ENCODE measurements at places on chromosomes 4 and X.

GRCh38 chr4:5018603-5019002, 655 bp downstream of the CYTL1 start:
- no peak for DNase-seq

DNA sequence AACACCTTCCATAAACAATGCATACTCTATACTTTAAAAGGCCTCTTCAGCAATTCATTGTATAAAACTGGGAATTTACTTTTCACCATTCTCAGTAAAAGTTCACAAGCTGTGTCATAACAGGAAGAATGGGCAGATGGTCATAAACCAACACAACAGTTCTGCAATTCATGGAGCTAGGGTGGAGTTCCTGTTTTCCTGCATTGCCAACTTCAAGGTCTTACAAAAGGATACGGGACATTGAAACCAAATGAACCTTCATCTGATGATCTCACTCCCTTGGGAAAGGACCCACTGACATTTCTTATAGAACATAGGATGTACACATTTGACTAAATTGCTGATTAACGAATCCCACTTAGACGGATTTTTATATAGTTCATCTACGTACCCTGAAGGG, 4.1 kb downstream of the KDR start:
- DNase-seq = no peak

GRCh38 chr4:38866973-38867477, 581 bp upstream of the FAM114A1 start:
- no peak for DNase-seq

DNA sequence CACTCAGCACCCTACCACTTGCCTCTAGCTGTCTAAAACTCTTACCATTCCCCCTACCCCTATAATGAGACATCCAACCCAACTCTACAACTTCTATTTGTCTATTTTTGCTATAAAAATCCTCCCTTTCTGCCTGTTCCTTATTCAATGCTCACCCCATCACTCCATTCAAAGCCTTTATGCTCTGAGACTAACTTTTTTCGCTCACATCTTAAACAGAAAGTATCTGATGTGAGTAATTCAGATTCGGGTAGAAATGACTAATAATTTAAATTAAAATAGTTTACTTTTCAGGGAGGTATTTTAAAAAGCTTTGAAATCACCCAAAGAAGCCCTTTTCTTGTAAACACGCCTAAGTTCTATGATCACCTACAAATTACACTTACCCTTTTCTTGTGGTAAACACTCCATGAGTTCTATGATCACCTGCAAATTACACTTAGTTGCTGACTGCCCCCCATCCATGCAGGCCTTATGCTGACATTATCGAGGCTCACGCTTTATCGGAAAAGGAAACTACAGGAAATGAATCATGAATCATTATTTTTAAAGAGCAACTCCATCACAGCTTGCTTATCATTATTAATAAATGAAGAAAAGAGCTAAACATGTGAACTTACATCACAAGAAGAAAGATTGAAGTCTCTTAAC, 168.7 kb upstream of the PPP1R2C start:
- DNase-seq = no peak

DNA sequence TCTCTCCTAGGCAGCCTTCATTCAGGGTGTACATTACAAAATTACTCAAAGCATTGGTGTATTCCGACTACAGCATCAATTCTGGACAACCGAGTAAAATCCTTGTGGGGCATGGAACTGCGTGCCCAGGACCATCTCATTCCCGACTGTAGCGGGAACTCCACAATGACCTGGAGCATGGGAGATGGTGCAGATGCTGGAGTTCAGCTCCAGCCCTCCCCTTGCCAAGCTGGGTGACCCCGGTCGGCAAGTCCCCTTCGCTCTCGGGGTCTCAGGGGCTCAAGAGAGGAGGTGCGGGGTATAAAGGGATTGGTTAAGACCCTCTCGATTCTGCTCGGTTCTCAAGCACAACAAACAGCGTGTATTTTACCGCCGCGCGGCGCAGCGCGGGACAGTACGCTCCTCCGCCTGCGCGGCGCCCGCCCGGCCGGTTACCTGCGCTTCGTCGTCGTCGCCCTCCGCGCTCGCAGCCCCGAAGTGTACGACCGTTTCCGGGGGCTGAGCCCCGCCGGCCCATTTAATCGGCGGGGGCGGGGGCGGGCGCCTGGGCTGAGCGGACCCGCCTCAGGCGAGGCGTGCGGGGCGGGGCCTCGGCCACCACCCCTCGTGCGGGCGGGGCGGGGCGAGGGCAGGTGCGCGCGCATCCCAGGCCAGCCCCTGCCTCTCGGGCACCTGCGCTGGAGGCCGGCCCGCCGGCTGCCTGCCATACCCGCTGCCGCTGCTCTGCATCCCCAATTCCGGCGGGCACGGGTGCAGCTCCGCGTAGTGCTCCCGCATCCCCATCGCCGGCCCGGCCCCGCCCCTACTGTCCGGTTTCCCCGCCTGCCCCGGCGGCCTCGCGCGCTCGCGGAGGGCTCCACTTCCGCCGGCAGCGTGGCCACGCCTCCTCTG, at the start of gene G6PD:
Gene G6PD (minus strand): TSS at position 493 of the 891 bp plus-strand sequence. CDS start 691 bp downstream, outside the sequence.
- peak; percentile 87 for DNase-seq

DNA sequence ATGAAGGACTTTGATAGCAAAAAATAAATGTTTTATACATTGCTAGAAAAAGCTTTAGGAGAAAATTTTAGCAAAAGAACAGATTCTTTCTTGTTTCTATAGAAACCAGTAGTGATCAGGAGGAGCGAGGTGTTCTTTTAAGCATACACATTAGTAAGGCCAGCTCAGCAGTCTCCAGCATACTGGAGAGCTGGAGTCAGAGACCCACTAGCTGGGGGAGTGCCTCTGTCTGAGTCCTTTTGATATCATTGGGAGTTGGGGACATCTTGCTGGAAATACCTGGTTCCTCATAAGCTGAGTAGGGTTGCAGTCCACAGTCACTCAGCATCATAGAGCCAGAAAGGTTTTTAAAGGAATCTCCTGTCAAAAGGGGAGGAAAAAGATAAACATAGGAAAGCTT, 67.4 kb downstream of the AFF2 start:
- DNase-seq = no peak

DNA sequence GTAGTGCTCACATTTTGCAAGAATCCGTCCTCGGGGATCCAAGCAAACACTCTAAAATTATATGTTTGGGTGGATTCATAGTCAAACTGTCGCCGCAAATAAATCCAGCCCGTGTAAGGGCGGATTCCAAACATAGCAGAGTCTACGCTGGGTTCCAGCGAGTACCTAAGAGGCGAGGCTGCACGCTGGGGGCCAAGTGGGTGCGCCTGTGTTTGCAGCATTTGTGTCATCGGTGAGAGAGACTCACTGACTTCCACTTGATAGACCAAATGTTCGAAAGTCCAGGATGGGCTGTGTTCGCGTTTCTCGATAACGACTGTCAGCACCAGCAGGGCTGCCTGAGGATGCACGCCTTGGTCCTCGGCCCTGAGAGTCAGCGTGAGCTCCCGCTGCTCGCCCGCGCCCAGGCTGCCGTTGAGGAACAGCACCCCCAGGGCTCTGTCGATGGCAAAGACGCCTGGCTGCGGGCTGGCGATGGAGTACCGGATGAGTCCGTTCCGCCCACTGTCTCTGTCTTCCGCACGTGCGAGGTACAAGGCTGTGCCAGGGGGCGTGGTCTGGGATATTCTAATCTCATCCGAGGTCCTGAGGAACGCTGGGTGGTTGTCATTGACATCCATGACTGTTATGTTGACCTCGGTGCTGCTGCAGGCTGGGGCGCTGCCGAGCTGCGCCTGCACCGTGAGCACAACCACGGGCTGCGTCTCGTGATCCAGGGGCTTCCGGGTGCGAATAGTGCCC, 158.7 kb downstream of the DCHS2 start:
- no peak for DNase-seq

DNA sequence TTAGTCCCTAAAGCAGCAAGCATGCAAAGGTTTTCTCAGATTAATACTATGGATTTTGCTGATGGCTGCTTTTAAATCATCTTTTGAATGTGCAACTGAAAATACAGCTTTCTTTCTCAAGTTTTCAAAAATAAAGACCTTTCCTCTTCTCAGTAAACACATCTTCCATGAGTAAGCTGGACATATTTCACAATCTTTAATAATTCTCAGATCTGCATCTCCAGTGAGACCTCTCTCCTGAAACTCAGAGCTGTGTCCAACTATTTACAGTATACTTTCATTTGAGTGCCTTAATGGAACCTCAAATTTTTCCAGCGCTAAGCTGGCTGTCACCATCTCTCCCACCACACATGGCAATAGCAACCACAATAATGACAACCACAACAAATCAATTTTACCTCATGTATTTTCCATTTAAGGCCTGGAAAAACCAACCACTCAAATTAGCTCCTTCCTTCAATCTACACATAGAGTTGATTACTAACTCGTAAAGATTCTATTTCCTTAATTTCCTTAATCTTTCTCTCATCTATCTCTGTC, 192.4 kb upstream of the RPL34 start:
- DNase-seq = no peak

DNA sequence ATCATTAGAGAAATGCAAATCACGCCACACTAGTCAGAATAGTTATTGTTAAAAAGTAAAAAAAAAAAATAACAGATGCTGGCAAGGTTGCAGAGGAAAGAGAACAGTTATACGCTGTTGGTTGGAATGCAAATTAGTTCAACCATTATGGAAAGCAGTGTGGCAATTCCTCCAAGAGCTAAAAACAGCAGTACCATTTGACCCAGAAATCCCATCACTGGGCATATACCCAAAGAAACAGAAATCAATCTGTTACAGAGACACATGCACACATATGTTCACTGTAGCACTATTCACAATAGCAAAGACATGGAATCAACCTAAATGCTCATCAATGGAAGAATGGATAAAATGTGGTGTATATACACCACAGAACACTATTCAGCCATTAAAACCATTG, 388.7 kb upstream of the FMR1 start:
- DNase-seq = no peak

DNA sequence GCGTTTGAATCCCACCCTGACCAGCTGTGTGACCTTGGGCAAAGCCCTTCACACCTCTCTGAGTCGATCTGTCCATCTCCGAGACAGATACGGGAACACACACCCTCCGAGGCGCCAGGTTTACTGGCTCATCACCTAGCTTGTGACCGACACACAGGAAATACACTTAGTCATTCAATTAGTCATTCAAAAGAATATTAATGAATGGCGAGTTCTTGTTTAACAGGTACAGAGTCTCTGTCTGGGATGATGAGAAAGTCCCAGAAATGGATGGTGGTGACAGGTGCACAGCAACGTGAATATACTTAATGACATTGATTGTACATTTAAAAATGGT, 80.6 kb downstream of the PPP2R2C start:
- no peak for DNase-seq

DNA sequence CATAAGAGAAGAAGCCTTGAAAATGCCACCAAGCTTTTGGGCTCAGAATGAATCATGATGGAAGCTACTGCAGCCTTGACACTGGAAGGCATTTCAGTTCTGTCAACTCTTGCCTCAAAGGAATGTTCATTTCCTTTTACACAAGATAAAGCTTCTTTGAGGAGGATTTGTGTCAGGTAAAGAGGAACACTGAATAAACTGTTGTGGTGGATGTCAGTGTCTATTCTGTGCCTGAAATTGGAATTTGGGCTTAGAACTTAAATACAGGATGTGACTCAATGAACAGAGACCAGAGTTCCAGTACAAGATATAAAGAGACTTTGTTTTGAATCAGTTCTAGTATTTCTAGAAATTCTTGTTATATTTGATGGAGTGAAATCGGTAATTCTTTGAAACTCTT, 313.2 kb downstream of the PACRGL start:
- no peak for DNase-seq

GRCh38 chr4:6688879-6689505, 4.7 kb upstream of the S100P start:
- DNase-seq = no peak

GRCh38 chrX:124344246-124344645, 2.1 kb upstream of the SH2D1A start:
- DNase-seq = peak; percentile 20

DNA sequence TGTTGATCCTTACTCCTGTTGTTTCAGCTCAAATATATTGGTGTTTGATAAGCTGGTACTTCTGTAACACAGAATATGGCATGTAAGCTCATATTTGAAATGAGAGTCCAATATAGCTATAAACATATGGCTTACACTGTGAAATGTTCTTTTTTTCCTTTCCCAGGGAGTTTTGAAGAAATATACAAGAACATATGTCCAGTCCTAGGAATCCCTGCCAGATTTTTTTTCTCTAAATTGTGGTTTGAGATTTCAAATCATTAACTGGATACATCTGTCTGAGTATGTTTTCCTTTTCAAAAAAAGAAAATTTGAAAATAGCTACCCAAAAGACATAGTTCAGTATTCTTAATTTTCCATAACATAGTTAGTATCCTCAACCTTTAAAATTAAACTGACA, 60.2 kb downstream of the HMGB2 start:
- no peak for DNase-seq
